ENCODE measurements at places on chromosomes 4 and X.

GRCh38 chrX:53089224-53089842 is 4.6 kb upstream of the KANTR start:
- DNase-seq = peak; percentile 74

DNA sequence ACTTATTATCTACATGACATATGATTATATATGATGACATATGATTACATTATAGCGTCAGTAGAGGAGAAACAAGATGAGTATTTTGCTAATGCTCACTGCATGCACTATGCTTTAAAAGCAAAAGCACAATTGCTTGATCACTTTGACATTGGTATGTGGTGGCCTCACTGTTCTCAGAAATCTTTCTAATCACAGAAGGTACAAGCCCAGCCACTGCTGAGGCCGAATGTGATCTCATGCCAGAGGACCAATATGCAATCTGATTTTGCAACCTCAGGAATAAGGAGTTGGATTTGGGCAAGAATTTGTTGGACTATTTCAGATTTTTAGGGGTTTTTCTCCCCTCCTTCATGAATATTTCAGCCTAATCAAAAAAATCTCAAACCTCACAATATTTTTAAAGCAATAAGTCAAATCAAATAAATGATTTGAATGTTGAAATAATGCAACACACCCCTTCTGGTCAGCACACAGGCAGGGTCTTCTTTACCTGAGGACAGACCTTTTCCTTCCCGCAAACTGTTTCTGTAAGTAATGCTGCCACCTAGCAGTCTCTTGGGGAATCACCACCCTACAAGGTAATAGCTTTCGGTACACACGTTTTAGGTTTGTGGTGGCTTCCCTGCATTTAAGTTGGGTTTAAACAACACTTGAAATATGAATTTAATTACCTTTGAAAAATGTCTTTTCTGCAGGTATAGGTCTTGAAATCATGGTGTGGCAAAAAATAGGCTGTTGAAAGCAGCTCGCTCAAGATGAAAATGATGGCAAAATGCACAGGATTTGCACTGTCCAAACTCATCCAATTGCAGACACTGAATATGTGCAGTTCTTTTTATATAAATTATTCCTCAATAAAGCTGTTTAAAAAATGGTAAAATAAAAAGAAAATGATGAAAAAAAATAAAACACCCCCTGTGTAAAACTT is 4.8 kb upstream of the CXCL13 start:
- peak; percentile 43 for DNase-seq

GRCh38 chr4:146107587-146108240 is 67.8 kb upstream of the LSM6 start:
- no peak for DNase-seq

DNA sequence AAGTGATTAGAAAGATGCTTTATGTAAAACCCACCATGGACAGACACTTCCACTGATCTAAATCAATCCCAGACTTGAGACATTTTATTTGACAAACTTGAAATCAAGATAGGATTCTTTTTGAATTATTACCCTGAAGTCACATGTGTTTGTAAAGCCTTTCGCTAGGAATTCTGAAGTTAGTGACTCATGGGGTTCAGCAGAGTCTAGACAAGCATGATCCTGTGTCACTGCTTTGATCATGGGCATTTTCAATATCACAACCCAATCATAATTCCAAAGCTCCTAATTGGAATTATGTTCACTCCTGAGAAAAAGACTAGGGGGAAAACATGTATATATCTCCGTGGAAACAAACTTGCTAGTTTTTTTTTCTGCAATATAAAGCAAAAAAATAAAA is 67.5 kb upstream of the BMP3 start:
- peak; percentile 37 for DNase-seq

GRCh38 chr4:138978028-138978585 is 37.5 kb upstream of the NOCT start:
- no peak for DNase-seq

GRCh38 chr4:161573836-161574235 is 590.0 kb downstream of the FSTL5 start:
- peak; percentile 5 for DNase-seq
